ENCODE measurements at places on chromosomes 4 and X.

GRCh38 chr4:113243312-113243711, 193.9 kb downstream of the ANK2 start:
- no peak for DNase-seq

- no peak for DNase-seq
Measured at GRCh38 chr4:71980976-71981375, 50.8 kb upstream of the NPFFR2 start.

DNA sequence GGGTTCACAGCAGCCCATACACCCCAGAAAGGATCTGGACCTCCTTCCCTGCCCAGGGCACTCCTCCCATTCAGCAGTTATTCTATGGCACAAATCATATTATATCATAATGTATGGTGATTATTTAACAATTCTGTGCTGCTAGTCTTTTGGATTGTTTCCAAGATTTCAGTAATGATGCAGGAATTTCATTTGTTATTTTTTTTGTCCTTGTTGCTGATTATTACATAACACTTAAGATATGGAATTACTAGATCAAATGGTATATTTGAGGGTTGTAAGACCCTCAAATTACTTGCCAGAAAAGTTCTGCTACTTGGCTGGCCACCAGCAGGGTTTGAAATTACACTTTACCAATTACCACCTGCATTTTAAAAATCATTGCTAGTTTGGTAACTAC, 36.4 kb downstream of the QDPR start:
- no peak for DNase-seq

DNA sequence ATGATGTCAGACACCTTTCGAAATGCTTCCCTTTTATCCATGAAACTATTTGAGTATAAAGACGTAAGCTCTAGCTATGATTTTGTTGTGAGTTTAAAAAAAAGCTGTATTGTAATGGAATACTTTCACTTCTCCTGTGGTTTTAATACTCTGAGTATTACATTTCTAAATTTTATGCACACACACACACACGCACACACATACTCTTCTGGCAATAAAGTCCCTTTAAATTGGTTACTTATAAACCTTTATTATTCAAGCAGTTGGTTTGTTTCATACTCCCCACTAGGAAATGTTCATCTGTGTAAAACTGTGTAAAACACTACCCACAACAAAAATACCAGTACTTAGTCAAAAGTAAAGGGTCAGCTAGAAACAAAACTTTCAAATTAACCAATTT, 18.2 kb downstream of the VAMP7 start:
- no peak for DNase-seq

DNA sequence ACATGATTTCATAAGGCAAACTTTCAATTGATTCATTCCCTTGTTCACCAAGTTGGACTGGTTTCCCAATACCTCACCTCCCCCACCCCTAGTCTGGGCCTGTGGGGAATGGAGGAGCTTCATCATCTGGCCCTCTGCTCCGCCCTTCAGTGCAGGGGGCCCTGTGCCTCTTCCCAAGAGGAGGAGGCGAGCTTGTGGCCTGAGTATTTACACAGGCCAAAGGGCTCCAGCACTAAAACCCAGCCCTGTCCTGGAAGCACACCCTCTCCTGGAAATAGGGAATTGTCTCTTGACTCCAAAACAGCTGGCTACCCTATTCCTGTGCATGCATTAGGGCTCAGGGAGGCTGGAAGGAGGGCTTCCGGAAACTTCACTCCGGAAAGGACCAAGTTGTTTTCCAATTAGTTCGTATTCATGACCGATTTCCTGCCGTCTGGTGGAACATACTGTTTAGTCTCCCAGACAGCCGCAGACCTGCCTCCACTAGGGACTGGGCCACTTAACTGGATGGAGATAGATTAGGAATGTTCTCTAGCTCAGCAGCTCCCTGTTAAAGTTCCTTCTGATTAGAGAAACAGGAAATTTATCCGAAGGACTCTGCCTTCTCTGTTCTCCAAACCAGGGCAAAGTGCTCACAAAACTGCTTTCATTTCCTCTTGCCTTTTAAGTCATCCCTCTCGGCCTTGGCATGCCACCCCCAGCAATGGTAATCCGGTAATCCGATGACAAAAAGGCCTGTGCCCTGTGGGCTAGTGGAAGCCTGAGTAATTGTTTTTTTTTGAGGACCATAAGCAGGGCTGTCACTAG, 5.8 kb downstream of the SRPX2 start:
- no peak for DNase-seq

DNA sequence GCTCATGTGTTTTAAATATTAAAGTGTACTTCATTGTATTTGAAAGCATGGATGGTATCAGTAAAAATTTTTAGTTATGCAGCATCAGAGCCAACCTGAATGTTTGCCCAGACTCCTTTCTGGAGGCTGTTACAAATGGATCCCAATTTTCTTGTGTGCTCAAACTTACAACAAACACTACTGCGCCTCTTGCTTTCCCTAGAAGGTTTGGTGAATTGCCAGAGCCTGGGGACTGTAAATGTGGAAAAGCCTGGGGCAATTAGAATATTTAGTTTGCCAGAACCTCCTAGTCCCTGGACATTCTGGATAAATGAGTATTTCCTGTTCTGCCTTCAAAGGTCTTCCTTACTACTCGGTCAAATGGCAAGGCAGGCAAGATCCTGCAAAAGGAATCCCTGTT, 4.8 kb downstream of the CAPN6 start:
- DNase-seq, result no peak

GRCh38 chr4:78621395-78621794, 69.8 kb downstream of the ANXA3 start:
- no peak for DNase-seq

- no peak for DNase-seq
Measured at GRCh38 chr4:19583827-19584569, 667.7 kb upstream of the SLIT2 start.

DNA sequence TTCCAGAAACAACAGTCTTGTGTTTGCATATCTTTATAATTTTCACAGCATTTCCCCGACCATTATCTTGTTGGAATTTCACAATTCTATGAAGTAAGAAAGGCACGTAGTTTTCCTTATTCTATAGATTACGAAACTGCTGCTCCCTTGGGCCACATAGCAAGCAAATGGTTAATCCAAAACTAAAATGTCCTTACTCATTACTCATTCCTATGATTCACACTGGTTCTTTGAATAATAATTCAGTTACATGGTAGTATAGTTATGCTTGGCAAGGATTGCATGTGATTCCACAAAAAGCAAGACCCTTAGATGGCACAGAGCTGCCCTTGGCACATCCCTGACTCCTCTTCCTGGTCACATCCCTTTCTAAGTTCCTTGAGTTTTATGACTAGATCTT, 51.2 kb downstream of the OR13H1 start:
- no peak for DNase-seq

GRCh38 chr4:36325926-36326325, 44.5 kb downstream of the DTHD1 start:
- no peak for DNase-seq
